Upper lobe of right lung (tissue), 1 donor: ENCODE measurements at places on chromosomes 2 and 18. TPM values are rescaled to one million over a fixed set of nuclear protein-coding genes. Genes with fewer than 3 reads are reported as not detected.

MERTK gene
- 17.3 TPM for total RNA-seq

MC2R gene
- total RNA-seq, result not detected

POTEI gene
- total RNA-seq, result not detected

CRYGC gene
- total RNA-seq, result not detected

CIB4 gene
- total RNA-seq, result not detected

PIEZO2 gene
- total RNA-seq, result 20.4 TPM

NEURL3 gene
- total RNA-seq, result 0.29 TPM

ALPI gene
- not detected for total RNA-seq

C2orf92 gene
- total RNA-seq, result 14.4 TPM

STRN gene
- 33.1 TPM for total RNA-seq

IL36G gene
- total RNA-seq, result not detected

NYAP2 gene
- 0.93 TPM for total RNA-seq

GAL3ST2 gene
- total RNA-seq, result not detected

TEX44 gene
- not detected for total RNA-seq

CHRNG gene
- total RNA-seq, result not detected

PLA2R1 gene
- total RNA-seq, result 9.0 TPM

MC4R gene
- not detected for total RNA-seq

GAREM2 gene
- 1.9 TPM for total RNA-seq

PLB1 gene
- total RNA-seq, result 4.2 TPM

DSG4 gene
- not detected for total RNA-seq

ZNF892 gene
- 3.8 TPM for total RNA-seq

MATN3 gene
- 11.7 TPM for total RNA-seq

TMEM200C gene
- total RNA-seq, result 0.41 TPM

GPBAR1 gene
- 2.6 TPM for total RNA-seq

TEKT4 gene
- total RNA-seq, result not detected

RIT2 gene
- not detected for total RNA-seq

RGPD4 gene
- 0.23 TPM for total RNA-seq

TMEM182 gene
- 2.1 TPM for total RNA-seq

CRYBA2 gene
- total RNA-seq, result not detected

PLEKHH2 gene
- total RNA-seq, result 53.8 TPM

ARL4C gene
- 21.2 TPM for total RNA-seq

INPP4A gene
- total RNA-seq, result 35.0 TPM

NT5C1B gene
- not detected for total RNA-seq

ST6GAL2 gene
- 2.5 TPM for total RNA-seq

LAMA3 gene
- 139 TPM for total RNA-seq

CD226 gene
- total RNA-seq, result 5.8 TPM

KATNAL2 gene
- 3.1 TPM for total RNA-seq

SYT4 gene
- 1.1 TPM for total RNA-seq

WDFY1 gene
- 50.1 TPM for total RNA-seq

ASTL gene
- not detected for total RNA-seq

IL1RL1 gene
- total RNA-seq, result 46.5 TPM

HOXD11 gene
- not detected for total RNA-seq

EPHA4 gene
- 31.9 TPM for total RNA-seq

LDLRAD4 gene
- total RNA-seq, result 18.4 TPM

ITGB6 gene
- total RNA-seq, result 109 TPM

TMEM169 gene
- total RNA-seq, result 1.4 TPM

TUBB6 gene
- 110 TPM for total RNA-seq
